CD4-positive, alpha-beta T cell treated with Interleukin-2 at 100 ng/mL for 4 hours (primary cell): ENCODE measurements at places on chromosomes 13 and 19.

GRCh38 chr19:29751932-29752331, 36.9 kb upstream of the C19orf12 start:
- no peak for DNase-seq

DNA sequence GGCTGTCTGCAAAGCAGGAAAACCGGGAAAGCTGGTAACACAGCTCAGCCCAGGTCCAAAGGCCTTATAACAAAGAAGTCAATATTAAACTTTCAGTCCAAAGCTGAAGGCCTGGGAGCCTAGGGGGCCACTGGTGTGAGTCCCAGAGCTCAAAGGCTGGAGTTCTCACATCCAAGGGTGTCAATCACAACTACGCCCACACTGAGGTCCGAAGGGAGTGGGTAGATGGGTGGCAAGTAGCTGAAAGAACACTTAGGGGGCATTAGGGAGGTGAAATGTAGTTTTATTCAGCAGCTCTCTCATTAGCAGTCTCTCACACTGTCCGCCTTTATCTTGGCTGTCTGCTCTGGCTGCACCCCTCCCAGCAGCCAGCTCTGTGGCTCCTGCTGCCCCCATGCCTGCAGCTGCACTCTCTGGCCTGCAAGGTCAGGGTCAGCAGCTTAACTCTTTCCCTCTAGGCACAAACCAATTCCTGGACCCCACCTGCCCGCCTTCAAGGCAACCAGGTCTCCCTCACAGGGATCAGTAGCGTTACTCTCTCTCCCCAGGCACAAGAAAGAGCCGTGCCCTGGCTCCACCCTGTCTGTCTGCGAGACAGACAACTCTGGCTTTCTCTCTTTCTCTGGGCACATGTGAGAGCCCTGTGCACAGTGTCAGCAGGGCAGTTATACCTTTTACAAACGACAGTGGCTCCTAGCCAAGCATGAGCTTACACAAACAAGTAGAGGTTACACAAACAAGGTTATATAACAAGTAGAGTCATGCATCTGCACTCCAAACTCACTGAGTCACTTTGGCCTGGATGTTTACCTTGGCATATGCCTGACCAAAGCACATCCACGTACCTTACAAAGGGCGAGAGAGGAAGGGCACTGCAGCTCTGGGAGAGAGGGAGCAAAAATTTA, 249.4 kb upstream of the PCDH20 start:
- no peak for DNase-seq

DNA sequence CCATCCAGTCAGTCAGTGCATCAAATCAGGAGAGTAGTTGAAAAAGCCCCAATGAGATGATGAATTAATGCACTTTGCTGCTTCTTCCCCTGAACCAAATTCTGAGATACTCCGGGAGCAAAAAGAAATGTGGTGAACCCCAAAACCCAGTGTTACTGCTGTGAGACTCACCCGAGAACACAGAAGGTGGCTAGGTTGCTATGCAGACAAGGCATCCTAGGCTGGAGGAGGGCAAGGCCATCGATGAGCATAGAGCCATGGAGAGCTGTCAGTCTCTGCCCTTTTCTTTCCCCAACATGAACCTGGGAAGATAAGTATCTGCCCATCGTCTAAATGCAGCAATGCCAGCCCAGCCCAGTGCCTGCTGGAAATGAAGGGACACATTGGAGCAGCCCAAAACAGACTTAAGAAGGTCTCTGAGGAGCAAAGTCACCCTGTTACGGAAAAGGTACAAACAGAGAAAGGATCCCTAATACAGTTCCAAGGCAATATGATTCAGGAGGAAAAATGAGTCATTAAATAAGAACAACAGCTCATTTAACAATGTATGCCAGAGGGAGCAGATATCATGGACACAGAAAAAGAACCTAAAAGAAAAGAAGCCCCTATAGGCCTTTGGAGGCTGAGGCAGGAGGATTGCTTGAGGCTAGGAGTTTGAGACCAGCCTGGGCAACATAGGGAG, 272.0 kb downstream of the FOXO1 start:
- DNase-seq, result no peak

DNA sequence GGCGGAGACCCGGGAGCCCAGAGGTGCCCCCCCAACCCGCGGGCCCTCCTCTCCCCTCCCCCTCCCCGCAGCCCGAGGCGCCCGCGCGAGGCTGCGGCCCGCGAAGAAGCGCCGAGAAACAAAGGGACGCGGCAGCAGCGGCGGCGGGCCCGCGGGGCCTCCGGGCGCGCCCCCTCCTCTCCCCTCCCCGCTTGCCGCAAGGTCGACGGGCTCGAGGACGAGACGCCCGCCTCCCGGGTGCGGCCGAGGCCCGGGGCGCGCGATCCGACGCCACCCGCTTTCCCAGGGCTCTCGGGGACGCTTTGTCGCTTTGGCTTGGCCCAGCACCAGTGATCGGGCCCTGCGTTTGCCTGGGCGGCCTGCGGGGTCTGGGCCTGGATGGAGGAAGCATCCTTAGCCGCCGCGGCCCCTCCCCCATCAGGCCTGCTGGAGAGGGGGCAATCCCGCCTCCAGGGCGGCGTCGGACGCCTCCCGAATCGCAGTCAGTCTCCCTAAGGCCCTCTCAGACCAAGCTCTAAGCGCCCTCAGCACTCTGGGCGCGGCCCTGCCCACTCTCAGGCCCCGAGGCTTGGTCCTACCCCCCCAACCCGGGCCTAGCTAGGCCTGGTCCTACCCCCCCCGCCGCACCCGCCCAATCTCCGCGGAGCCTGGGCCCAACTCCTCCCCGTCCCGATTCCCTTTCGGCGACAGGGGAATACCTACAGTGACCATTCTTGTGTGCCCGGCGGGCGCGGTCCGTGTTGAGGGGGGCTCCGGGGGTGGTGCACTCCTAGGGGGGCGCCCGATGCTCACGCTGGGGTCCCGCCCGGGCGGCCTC, 740 bp downstream of the ELAVL3 start:
- no peak for DNase-seq

DNA sequence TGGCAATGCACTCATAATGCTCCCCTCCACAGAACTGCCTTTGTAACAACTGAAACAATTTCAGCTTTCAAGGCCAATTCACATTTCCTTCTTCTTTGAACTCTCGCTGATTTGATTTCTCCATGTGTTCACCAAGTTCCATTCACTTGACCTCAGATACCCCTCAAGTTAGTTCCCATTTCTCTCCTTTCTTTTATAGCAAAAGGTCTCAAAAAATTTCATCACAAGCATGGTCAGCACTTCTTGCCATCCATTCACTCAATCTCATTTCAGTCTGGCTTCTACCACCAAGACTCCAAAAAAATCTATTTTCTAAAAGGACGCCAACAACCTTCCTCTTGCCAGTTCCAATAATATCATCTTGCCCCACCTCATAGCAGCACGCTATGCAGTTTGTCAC, 135.7 kb downstream of the DIAPH3 start:
- DNase-seq, result no peak

DNA sequence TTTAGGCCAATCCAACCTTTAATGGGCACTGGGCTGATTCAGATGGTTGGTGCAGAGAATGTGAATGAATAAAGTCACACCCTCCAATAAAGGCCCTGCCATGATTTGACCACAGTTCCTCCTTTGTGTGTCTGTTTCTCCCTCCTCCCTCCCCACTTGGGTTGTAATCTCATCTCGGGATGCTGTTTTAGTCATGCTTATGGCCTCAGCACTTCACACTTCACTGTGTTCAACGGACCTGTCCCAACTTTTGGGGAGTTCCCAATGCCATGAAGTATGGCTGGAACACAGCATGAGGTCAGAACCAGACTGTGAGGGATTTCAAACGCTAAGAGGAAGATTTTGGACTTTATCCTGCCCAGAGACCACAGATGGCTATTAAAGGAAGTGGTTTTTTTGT, 5.6 kb upstream of the RAB8A start:
- DNase-seq, result no peak

GRCh38 chr13:59364641-59365085, 799.1 kb downstream of the DIAPH3 start:
- no peak for DNase-seq

DNA sequence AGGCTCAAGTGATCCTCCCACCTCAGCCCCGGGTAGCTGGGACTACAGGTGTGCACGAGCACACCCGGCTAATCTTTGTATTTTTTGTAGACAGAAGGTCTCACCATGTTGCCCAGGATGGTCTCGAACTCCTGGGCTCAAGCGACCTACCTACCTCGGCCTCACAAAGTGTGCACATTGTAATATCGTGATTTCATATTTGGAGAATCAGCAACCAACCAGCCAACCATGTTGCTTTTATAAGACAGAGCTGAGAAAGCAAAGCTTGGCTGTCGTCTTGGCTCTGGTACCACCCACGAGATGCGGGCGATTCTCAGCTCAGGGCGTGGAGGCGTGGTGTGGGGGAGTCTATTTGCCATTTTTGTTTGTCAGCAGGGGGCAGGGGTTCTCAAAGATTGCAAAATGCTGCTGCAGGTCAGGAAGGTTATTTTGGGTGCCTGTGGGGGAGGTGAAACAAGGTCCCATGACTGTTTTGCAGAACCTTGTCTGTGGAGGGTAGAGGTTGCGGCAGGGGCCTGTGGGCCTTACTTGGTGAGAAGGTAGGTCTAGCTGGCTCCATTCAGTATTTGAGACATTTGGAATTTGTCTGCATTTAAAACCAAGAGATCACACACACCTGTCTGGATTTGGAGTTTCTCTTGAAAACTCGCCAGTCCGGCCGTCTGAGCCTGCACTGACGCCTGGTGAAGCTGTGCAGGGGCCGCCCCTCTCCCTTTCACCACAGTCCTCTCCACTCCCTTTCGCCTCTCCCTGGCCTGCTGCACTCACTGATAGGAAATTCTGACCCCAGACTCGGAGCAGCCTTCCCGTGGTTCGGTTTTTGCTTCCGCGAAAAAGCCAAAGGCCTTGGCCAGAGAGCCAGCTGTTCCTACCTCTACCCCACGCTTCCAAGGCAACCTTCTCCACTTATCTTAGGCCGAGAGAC, 15.4 kb downstream of the TNFAIP8L1 start:
- DNase-seq, result no peak
